Islet precursor cell (in vitro differentiated cells): ENCODE measurements at places on chromosomes 6 and 20.

GRCh38 chr6:125357515-125358256, 55.9 kb upstream of the HDDC2 start:
- DNase-seq, result peak; percentile 73

DNA sequence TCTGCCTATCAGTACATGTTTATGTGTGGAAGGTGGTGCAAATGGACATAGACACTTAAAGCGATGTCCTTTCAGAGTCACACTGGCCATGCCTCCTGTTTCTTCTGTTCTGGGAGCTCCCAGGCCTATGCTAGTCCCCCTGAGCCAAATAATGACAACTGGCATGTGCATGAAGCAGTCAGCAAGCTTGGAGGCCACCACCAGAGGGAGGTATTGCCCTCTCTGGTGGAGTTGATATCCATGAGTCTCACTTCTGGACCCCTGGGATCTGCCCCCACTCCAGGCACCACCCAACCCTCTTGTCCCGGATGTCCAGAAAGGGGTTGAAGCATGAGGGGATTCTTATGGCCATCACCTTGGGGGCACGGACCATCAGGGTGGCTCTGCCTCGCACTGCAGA, 172.2 kb downstream of the AIG1 start:
- peak; percentile 69 for DNase-seq

DNA sequence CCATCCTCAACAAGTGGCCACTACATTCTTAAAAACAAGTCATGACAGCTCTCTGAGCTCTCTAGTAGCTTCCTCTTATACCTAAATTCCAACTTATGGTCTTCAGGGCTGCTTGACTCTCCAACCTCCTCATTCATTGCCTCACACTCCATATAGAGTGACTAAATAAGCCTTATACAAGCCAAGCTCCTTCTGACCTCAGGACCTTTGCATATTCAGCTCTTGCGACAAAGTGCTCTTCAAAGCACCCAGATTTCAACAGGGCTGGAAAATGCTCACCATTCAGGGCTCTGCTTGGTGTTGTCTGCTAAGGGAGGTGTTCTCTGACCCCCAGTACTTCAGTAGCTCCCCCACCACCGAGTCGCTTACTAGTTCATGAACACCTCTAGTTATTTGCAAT, 3.7 kb downstream of the TREML2 start:
- DNase-seq, result no peak

DNA sequence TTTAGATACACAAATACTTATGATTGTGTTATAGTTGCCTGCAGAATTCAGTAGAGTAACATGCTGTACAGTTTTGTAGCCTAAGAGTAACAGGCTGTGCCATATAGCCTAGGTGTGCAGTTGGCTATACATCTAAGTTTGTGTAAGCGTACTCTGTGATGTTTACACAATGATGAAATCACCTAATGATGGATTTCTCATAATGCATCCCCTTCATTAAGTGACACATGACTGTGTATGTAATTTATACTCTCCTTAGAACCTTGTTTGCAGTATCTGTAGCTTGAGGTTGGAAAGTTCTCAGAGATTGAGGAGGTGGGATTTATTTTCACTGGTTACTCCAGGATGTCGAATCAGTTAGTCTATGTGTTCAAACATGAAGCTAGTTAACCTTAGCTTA, 67.0 kb upstream of the TMEM30A start:
- DNase-seq, result no peak

- DNase-seq, result no peak
These were observed 289.9 kb upstream of the ZFP64 start for GRCh38 chr20:52481443-52481842.
